ENCODE measurements at places on chromosomes 11 and 22.
A peak's percentile ranks its signal among the peaks of the same experiment; 100 is the strongest.

DNA sequence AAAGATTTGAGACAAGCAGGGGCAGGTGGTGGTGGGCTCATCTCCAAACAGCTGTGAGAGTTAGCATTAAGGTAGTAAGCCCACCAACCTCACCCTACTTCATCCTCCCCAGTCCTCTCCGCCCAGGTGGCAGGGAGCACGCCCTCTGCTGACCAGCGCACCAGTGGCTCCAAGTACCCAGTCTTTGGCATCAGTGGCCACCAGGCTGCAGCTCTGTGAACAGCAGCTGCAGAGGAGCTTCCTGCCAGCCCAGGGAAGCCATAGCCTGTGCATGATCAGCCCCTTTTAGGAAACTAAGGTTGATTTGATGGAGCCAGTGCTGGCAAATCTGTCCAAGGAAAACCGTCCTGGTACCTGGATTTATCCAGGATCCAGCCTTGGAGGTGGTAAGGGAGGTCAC lies 21.7 kb downstream of the CAVIN3 start:
- DNase-seq = peak; percentile 23

GRCh38 chr11:17767301-17767885 lies 32.8 kb downstream of the KCNC1 start:
- no peak for DNase-seq

DNA sequence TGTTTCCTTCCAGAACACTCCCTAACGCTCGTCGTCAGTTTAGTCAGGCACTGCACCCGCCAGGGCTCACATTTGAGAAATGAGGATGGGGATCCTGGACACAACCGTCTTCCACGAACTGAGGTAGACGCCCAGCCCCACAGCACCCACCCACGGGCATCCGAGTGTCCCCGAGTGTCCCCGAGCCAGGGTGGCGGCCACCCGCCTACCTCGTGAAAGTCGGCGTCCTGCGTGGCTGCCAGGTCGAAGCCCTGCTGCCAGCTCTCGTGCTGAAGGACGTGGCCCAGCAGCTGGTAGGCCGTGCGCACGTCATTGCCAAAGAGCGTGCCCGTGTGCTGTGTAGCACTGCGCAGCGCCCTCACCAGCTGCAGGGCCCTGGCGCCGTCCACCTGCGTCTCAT lies 53.6 kb downstream of the TRMU start:
- DNase-seq = no peak

DNA sequence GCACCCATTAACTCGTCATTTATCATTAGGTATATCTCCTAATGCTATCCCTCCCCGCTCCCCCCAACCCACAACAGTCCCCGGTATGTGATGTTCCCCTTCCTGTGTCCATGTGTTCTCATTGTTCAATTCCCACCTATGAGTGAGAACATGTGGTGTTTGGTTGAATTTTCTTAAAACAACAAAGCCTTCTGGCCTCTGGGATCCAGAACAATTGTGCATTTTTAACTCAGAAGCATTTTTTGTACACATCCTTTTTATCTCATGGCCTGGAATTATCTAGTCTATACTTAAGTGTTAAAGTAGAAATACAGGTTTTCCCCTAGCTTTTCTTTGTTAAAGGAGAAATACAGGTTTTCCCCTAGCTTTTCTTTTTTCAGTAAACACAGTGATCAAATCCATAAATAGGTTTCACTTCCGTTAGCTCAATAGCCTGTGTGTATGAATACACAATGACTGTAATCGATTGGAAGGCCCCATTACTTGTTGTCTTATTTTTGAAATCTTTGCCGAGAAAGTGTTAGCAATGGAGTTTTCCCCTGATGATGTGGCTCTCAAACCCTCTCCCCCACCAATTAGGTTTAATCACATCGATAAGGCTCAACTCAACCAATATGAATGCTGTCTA lies 125.6 kb upstream of the PITPNB start:
- DNase-seq = no peak

DNA sequence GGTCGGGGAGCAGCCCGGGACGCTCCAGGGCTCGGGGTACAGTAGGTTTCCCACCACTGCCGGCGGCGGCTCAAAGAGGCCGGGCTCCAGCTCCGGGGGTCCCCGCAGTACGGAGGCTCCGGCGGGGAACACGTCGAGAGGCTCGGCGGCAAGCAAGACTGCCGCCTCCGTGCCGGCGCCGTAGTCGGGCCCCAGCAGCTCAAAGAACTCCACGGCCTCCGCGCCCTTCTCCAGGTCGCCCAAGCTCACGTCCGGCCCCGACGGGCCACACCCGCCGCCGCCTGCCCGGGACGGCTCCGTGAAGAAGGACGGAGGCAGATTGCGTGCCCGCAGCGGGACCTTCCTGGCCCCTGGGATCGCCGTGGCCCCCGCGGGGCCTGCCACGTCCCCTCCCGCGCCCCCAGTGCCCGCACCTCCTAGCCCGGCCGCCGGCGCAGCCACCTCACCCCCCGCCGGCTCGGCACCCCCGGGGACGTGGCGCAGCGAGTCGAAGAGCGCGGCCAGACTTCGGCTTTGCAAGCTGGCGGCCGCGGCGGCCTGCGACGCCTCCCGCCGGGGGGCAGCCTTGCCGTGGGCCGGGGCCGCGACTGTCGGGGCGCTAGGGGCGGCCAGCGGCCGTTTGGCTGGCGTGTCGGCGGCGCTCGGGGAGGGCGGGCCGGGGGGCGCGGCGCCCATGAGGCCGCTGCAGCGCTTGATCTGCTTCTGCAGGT lies 775 bp downstream of the FAM181B start:
- no peak for DNase-seq

DNA sequence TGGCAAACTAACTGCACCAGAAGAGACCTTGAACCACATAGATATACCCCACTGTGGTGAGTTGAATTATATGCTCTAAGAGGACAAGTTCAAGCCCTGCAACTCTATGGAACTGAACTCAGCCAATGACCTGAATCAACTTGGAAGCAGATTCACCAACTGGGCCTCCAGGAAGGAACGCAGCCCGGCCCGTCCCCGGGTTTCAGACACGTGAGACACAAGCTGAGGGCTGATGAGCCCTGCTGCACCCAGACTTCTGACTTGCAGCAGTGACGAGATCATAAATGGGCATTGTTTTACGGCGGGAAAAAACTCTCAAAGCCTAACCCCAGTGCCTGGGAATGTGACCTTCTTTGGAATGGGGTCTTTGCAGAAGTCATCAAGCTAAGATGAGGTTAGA lies 28.5 kb upstream of the GAL start:
- no peak for DNase-seq

- DNase-seq = no peak
These were observed 75.3 kb downstream of the KCNQ1 start for GRCh38 chr11:2519862-2520735.

All from KBM-7 (cell line).